Activated CD4-positive, CD25-positive, alpha-beta regulatory T cell treated with anti-CD3 and anti-CD28 coated beads, Interleukin-2, amount 50 U/mL, for 16 hours (primary cell): ENCODE measurements at places on chromosomes 7 and 10.

DNA sequence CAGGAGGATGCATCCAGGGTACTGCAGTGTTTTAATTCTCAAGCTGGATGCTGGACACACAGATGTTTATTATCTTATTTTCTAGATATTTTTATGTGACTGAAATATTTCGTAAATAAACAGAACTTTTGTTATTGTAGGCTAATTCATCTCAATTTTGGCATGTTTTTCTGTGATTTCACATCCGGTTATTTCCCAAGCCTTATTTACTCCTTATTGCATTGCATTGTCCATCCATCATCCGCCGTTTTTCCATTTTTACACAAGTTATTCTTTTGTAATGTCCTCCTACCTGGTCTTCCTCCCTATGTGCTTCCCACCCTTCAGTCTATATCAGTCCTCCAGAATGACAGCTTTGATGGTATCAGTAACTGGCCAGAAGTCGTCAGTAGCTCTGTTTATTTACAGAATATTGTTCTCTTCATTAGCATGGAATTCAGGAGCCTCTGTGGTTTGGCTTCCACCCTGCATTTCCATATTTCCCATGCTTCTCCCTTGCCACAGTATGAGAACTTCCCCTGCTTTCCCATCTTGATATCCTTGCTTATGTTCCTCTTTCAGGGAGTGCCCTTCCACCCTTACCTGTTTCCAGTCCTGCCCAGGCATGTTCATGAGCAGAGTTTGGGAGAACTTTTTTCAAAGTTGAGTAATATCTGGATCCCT lies 16.1 kb downstream of the GNAI1 start:
- DNase-seq: no peak

GRCh38 chr7:46705386-46706255 lies 784.5 kb upstream of the IGFBP3 start:
- no peak for DNase-seq

DNA sequence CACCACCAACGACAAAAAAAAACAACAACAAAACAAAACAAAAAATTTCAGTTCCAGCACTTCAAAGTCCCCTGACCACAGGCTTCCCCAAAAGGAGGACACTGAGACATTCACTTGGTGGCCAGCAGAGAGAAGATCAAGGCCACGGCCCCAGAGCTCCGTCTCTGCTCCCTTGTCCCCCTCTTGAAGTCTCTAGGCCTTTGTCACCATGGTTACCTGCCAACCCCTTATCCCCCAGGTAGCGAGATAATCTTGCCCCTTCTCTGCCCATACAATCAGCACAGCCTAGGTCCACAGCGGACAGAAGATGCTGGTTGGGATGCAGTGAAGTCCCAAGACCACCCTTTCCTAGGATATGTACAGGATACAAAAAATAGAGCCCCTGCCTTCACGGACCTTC lies 30.7 kb downstream of the AFAP1L2 start:
- no peak for DNase-seq

- no peak for DNase-seq
Measured at GRCh38 chr10:12974491-12975199, 26.9 kb downstream of the CCDC3 start.

GRCh38 chr10:76337641-76338040 lies 906.2 kb downstream of the LRMDA start:
- DNase-seq: no peak
